CD8-positive, alpha-beta memory T cell (primary cell): ENCODE measurements at places on chromosomes 7 and 10.
A peak's percentile ranks its signal among the peaks of the same experiment; 100 is the strongest.

DNA sequence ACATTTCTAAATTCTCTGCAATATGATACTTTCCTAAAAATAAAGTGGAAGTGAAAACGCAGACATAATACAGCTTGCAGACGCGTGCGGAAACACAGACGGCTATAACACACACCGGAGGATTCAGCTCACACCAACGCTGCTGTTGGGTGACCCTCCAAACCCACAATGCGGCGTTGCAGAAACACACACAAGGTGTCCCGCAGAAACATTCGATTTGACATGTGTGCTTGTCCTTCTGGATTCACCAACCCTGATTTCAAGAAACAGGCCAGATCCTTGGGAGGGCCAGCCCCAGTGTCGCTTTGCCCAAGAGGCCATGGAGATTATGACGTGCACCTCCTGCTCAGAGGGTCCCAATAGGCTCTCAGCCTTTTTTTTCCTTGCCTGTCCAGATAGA, 136.7 kb upstream of the TCERG1L start:
- DNase-seq: no peak
- no peaks in the 10 kb centered on the region for H3K36me3 ChIP-seq
- H3K27ac ChIP-seq: no peak overlapping the region
- H3K4me3 ChIP-seq: no peak overlapping the region
- no peaks in the 10 kb centered on the region for H3K4me1 ChIP-seq

DNA sequence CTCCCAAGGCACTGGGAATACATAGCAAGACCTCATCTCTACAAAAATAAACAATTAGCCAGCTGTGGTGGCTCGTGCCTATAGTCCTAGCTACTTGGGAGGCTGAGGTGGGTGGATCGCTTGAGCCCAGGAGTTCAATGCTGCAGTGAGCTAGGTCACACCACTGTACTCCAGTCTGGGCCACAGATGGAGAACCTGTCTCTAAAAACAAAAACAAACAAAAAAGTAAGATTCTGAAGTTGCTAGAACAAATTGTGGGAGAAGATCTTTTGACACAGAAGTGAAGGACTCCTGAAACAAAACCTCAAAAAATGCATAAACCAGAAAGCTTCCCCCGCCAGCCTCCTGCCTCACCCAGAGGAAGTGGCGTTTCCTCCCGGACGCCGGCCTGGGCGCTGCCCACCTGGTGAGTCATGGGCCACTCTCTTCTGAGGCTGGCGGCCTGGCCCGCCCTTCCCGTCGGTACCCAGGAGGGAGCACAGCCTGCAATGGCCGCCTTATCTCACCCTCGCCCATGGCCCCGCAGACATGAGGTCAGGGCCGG, 25.4 kb upstream of the ELN start:
- no peaks in the 10 kb centered on the region for H3K4me1 ChIP-seq
- H3K27ac ChIP-seq: no peak overlapping the region
- no peak for DNase-seq
- H3K4me3 ChIP-seq: no peak overlapping the region

GRCh38 chr7:158863611-158864506, 7.5 kb downstream of the DYNC2I1 start:
- peak overlapping the region; percentile 58 for H3K4me3 ChIP-seq
- H3K4me1 ChIP-seq: peaks cover 21% of the 10 kb centered on the region
- no peak for DNase-seq
- H3K36me3 ChIP-seq: no peaks in the 10 kb centered on the region

GRCh38 chr7:155124706-155125105, 54.6 kb downstream of the HTR5A start:
- H3K27me3 ChIP-seq: no peaks in the 10 kb centered on the region
- H3K4me1 ChIP-seq: no peaks in the 10 kb centered on the region
- H3K36me3 ChIP-seq: no peaks in the 10 kb centered on the region
- no peak overlapping the region for H3K4me3 ChIP-seq

DNA sequence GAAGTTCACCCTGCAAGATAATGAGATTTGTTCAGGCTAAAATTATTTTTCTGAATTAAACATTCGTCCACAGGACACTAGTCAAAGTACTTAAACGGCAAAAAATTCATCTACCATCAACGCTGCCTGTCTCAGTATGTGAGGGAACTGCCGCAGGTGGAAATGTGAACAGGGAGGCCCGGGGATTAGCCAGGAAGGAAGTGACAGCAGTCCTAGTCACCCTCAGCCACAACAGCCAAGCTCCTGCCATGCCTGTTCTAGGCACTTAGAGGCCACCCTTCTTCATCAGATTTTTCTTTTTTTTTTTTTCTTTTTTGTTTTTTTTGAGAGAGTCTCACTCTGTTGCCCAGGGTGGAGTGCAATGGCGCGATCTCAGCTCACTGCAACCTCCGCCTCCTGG, 9.4 kb downstream of the NUDT5 start:
- H3K4me1 ChIP-seq: peaks cover 5% of the 10 kb centered on the region
- no peak overlapping the region for H3K27ac ChIP-seq
- H3K36me3 ChIP-seq: peaks cover 14% of the 10 kb centered on the region
- no peaks in the 10 kb centered on the region for H3K27me3 ChIP-seq
- no peak overlapping the region for H3K4me3 ChIP-seq

DNA sequence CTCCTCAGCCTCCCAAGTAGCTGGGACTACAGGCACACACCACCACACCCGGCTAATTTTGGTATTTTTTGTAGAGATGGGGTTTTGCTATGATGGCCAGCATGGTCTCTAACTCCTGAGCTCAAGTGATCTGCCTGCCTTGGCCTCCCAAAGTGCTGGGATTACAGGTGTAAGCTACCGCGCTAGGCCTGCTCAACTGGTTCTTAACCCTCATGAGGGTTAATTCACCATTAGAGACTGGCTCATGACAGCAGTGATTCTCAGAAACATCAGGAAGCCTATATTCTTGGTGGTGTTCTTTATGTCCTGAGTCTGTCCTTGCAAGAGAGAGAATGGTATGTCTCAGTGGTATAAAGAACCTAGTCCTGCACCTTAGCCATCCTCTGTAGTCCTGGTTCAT, 10.4 kb upstream of the NT5C2 start:
- H3K27me3 ChIP-seq: no peaks in the 10 kb centered on the region
- no peak overlapping the region for H3K4me3 ChIP-seq
- no peaks in the 10 kb centered on the region for H3K36me3 ChIP-seq
- no peak for DNase-seq
- no peak overlapping the region for H3K27ac ChIP-seq

DNA sequence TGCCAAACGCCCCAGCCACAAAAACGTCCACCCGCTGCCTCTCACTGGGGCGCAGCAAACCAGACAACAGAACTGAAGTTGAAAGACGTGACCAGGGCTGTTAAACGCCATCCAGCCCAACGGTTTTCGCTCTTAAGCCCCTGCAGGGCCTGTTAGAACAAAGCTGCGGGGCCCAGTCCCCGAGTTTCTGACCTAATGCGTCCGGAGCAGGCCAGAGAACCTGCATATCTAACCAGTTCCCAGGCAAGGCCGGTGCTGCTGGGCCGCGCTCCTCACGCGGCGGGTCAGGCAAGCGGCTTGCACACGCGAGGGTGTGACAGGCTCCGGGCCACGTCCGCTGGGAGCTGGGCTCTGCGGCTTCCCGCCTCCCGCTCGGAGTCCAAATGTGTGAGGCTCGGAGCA, 87.0 kb downstream of the PTPRN2 start:
- DNase-seq: no peak
- H3K27me3 ChIP-seq: no peaks in the 10 kb centered on the region
- no peaks in the 10 kb centered on the region for H3K36me3 ChIP-seq
- H3K27ac ChIP-seq: no peak overlapping the region
- no peak overlapping the region for H3K4me3 ChIP-seq

DNA sequence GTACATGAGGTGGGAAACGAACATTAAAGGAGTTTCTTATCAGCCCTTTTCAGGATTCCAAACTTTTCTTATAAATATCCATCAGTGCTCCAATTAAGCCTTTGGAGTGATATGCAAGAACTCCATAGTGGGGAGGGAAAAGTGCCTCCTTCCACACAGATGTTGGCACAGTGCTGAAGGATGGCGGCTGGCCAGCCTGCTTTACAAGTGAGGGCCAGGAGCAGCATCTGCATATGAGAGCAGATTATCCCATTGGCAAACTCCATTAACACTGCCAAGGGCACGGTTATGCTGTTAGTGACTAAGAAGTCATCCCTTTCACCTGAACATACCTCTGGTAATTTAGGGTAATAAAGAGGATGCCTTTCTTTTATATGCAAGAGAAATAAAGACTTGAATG, 543.1 kb downstream of the CNTNAP2 start:
- no peak for DNase-seq
- H3K27me3 ChIP-seq: no peaks in the 10 kb centered on the region
- H3K4me1 ChIP-seq: no peaks in the 10 kb centered on the region
- no peak overlapping the region for H3K27ac ChIP-seq
- H3K4me3 ChIP-seq: no peak overlapping the region
- no peaks in the 10 kb centered on the region for H3K36me3 ChIP-seq
